Brain pericyte (primary cell): ENCODE measurements at places on chromosomes 16 and 17.

DNA sequence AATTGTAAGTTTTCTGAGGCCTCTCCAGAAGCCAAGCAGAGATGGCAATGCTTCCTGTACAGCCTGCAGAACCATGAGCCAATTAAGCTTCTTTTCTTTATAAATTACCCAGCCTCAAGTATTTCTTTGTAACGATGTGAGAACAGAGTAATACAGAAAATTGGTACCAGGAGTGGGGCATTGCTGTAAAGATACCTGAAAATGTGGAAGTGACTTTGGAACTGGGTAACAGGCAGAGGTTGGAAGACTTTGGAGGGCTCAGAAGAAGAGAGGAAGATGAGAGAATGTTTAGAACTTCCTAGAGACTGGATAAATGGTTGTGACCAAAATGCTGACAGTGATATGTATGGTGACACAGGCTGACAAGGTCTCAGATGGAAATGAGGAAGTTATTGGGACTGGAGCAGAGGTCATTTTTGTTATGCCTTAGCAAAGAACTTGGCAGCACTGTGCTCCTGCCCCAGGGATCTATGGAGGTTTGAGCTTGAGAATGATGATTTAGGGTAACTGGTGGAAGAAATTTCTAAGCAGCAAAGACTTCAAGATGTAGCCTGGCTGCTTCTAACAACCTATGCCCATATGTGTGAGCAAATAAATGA lies 23.1 kb downstream of the PRDM7 start:
- no peak for DNase-seq

DNA sequence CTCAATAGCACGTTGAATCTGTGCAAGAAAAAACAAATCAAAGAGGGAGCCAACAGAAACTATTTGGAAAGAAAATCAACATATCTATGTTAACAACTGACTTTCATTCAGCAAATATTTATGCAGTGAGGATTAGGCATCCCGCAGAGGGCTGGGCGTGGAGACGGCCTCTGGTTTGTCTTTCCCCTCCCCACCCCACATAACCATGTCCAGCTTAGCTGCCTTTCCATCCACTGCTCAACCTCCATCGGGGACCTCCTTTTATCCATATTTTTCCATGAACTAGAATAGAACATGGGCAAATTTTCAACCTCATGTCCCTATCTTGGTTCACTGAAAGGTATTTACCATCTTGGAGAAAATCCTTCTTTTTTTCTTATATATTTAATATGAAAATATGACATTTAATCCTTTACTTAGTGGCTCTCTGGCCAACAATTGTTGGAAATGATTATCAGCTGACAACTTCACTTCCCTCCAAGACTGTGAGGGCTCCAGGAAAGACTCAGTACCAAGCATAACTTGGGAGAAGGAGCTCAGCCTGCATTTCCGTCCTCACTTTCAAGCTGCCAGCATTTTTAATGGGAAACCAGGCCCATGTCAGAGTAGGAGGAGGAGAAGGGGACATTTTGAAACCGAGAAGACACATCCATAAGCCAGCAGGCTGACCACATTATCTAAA lies 462.6 kb upstream of the MAF start:
- no peak for DNase-seq

DNA sequence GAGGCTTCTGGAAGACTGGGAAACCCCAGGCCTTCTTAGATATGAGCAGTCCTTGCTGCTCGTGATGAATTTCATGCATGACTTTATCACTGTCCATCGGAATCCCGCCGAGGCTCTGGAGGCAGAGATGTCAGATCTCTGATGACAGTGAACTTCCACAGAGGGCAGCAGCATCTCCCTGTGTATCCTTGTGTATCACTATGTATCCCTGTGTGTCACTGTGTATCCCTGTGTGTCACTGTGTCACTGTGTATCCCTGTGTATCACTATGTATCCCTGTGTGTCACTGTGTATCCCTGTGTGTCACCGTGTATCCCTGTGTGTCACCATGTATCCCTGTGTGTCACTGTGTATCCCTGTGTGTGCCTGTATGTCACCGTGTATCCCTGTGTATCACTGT lies 160.2 kb upstream of the CHMP6 start:
- DNase-seq: no peak

DNA sequence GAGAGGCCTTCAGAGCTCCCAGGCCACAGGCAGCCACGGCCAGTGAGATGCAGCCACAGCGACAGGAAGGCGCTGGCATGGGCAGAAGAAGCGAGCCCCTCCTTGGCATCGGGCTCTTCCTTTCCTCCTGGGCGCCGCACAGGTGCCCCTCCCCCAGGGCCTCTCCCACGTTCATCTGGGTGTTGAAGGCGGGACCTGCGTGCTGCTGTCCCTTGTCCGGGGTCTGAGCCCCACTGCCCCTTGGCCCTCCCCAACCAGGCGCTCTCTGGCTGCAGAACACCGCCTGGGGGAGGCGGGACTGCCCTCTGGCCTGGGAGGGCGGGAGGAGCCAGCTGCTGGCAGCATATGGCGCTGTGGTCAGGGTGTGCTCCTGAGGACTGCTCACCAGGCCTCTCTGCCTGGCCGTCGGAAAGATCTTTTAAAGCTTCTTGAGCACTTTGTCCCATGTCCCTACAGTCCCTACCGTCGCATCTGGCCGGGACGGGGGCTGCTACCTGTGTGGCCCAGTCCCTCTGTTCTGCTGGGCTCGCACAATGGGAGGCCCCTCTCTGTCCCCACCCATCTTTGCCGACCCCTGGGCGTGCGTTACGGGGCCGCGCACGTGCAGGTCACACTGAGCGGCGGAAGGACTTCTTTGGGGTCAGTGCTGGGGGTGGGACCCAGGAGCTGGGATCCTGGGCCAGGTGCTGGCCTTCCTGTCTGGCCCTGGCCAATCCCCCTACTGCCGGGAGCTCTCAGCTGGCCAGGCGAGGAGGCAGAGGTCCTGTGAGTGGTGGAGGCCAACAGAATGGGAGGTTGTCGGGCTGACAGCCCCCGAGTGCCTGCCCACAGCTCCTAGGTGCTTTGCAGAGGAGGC lies 1.7 kb downstream of the SLC25A10 start:
- DNase-seq: no peak
